Activated CD4-positive, alpha-beta memory T cell treated with anti-CD3 and anti-CD28 coated beads for 36 hours (primary cell): ENCODE measurements at places on chromosomes 12 and 14. TPM values are rescaled to one million over a fixed set of nuclear protein-coding genes. Genes with fewer than 3 reads are reported as not detected.

ACTN1 gene
- 70.6 TPM for total RNA-seq

KRT83 gene
- not detected for total RNA-seq

HRK gene
- not detected for total RNA-seq

DBX2 gene
- total RNA-seq = not detected

MBD6 gene
- total RNA-seq = 48.2 TPM

KRT5 gene
- total RNA-seq = not detected

ARF6 gene
- 198 TPM for total RNA-seq

ZDHHC22 gene
- not detected for total RNA-seq

DNAAF2 gene
- total RNA-seq = 10.4 TPM

C3AR1 gene
- 0.94 TPM for total RNA-seq

KRT71 gene
- total RNA-seq = not detected

MANSC4 gene
- not detected for total RNA-seq

KRT6C gene
- total RNA-seq = not detected

RFX4 gene
- total RNA-seq = not detected

HPD gene
- total RNA-seq = not detected

GPRC5D gene
- total RNA-seq = not detected

NRL gene
- 1.2 TPM for total RNA-seq

LRTM2 gene
- total RNA-seq = not detected

NANOG gene
- total RNA-seq = not detected

KLHDC1 gene
- 1.4 TPM for total RNA-seq

COPZ1 gene
- total RNA-seq = 110 TPM

MMP17 gene
- 0.87 TPM for total RNA-seq

KRT6B gene
- total RNA-seq = not detected

RAD9B gene
- 2.7 TPM for total RNA-seq

ATG2B gene
- total RNA-seq = 12.0 TPM

EFS gene
- not detected for total RNA-seq

DIO2 gene
- not detected for total RNA-seq

GSG1 gene
- total RNA-seq = not detected

NEUROD4 gene
- not detected for total RNA-seq

NYNRIN gene
- total RNA-seq = 0.02 TPM

CCDC175 gene
- not detected for total RNA-seq

ERBB3 gene
- 0.86 TPM for total RNA-seq
